ENCODE measurements at places on chromosomes 7 and 10.

DNA sequence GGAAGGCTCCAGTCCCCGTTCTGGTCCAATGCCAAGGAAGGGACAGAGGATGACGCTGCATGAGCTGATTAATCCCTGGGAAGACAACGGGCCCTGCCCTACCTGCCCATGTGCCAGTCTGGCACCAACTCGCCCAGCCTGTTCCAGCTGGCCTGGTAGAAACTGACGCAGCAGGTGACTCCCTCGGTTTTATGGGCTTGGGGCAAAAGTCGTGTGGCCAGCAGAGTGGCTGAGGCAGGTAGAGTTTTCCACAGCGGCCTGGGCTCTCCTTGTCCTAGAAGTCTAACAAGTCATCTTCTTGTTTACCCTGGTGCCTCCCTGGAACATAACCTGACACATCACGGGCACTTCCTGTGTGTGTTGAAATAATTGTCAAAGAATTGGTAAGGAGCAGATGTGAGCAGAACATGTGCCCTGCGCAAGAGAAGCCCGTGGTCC is 20.4 kb upstream of the LMTK2 start:
- DNase-seq = no peak

DNA sequence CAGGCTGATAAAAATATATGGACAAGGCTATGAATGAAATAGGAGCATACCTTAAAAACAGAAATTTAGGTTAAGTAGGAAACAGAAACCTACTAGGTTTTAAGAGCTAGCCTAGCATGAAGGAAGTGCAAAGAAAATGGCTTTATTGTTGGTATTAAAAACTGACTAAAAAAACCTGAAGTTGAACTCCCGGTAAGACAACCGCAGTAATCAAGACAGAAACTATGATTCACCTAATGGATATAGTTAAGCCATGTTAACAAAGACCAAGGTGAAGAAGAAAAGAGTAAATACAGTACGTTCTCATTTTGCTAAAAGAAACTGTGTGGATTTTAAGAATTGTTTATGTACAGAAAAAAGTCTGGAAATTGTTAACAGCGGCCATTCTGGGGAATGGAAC is 2.5 kb downstream of the RTKN2 start:
- DNase-seq = no peak

DNA sequence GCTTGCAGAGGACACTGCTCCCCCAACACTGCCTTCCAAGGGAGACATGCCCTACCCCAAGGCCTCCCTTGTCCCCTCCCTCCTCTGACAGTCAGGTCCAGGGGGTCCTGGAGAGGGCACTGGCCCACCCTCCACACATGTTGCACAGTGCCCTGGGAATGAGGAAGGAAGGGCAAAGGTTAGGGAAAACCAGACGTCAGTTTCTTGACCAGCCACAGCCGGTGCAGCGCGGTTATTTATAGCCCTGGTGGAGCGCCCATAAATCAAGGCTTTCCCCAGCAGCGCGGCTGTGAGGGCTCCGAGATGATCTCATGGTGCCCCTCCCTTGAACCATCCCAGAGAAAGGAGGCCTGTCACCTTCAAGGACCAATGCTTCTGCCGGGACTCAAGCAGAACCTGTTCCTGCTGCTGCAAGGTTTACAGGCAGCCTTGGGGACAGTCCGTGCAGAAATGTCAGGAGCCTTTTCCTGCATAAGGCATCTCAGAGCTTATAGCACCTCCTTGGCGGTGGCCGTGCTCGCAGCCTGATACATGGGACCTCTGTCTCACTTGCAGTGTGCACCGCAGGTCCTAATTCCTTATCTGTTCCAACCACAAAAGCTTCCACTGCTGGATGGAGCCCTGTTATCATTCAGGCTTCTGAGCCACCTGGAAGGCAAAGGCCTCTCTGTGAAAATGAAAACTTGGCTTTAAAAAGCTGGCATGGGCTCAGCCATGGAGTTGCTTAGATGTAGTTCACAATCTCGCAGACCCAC is 127.3 kb downstream of the LHPP start:
- DNase-seq = no peak

- no peak for DNase-seq
Measured at GRCh38 chr10:25047591-25048301, 31.3 kb downstream of the THNSL1 start.

DNA sequence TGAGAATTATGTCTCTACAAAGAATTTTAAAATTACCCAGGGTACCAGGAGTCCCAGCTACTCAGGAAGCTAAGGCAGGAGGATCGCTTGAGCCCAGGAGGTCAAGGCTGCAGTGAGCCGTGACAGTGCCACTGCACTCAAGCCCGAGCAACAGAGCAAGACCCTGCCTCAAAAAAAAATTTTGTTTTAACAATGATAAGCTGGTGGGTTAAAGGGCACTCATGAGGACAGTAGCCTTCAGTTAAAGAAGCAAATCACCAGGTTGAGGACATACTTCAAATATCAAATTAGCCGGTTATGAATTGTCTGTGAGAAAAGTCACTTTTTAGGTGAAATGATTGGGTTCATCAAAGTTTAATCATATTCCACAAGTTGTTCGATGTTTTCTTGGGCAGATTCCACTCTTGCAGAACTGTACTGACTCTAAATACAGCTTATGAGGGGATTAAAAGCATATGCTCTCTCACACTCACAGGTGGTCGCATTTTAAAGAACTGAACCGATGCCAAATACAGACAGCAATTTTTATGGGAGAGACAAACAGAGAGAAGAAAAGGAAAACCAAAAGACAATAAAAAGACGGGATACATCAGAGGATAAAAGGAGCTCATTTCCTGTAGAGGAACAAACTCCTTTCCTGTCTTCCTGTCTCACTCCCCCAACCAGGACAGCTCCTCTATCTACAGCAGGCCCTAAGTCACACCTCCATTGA is 582.8 kb upstream of the NRP1 start:
- no peak for DNase-seq

DNA sequence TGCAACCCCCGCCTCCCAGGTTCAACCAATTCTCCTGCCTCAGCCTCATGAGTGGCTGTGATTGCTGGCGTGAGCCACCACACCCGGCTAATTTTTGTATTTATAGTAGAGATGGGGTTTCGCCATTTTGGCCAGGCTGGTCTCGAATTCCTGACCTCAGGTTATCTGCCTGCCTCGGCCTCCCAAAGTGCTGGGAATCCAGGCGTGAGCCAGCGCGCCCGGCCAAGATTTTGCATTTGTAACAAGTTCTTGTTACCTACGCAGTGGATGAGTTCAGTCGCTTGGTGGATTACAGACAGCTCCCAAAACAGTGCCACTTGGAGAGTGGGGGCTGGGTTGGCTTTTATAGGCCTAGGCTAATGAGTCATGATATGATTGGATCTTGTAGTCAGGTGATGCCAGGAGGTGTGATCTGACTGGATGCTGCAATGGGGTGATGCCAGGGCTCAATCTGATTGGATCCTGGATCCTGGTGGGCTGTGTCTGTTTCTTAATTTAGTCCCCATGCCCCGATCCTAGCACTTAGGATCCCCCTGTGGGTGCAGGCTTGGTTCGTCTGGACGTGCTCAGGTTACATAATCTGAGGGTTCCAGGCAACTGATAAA is 20.3 kb downstream of the SBDS start:
- DNase-seq = no peak

All from stimulated activated CD4-positive, alpha-beta T cell treated with anti-CD3 and anti-CD28 coated beads, Interleukin-4, amount 100 ng/mL, for 48 hours (primary cell).